ENCODE measurements at places on chromosomes 16 and 17.

DNA sequence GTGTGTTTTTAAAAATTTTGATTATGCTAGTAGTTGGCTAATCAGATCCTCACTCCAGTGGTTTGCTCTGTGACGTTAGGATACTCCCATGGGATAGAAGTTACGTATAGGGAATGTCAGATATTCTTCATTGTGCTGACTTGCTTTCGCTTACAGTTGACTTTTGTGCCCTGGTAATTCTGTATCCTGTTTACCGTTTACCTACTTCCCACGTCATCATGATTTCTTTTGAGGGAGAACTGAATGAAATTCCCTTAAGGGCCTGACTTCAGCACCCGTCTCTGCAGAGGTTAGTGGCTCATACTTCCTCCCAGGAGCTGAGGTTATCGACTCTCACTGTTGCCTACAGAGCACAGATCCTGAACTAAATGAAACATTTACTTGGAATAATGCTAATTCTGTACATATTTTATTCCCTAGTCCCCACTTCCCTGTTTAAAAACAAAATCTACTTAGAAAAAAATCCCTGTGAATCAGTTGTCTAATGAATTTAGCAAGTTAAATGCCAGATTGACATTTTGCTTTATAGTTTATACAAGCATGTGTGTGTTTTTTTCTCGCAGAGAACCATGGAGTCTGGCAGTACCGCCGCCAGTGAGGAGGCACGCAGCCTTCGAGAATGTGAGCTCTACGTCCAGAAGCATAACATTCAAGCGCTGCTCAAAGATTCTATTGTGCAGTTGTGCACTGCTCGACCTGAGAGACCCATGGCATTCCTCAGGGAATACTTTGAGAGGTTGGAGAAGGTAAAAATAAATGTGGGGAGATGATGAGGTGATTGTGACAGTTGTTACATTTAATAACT lies 2.8 kb downstream of the PRKAR1A start:
- no peak for DNase-seq

DNA sequence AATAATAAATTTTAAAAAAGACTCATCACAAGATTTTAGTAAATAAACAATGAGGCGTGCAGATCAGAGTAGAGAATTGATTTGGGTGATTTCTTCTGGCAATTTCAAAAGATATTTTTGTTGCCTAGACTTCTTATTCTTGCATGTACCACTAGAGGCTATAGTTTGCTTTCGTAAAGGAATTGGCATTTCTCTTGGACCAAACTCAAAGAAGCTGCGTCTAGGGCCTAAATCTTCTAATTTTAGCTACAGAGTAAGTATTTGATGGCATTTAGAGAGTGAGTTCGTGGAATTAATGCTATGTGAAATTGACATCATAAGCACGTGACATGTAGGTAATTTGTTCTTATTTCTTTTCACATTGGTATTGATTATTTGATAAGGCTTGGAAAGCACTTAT lies 24.4 kb upstream of the ABCC11 start:
- no peak for DNase-seq

DNA sequence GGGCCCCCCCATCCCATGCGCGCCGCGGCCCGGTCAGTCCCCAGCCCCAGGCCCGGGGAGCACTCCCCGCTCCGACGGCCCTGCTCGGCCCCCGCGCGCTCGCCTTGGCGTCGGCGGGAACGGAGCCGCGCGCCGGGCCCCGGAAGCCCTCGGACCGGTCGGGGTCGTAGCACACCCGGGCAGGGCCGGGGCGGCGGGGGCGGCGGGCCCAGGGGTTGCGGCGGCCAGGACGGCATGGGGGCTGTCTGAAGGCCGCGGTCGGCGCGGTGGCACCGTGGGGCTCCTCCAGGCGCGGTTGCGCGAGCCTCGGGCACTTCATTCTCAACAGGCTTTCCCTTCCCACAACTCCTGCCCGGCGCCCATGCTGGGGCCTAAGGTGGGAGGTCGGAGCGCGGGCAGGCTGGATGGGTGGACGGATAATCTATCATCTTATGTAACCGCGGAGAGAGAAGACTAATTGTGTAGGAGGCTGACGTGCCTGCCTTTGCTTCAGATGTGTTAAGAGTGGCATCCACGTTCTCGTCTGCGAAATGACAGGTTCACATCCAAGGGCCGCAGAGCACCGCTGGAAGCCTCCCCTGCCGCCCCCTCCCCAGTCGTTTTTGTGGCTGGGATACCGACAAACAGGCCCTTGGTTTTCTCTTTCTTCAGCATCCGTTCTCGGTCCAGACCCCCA lies 708 bp downstream of the BAIAP2 start:
- DNase-seq, result no peak

- DNase-seq, result no peak
Measured at GRCh38 chr17:13086142-13086769, 68.4 kb upstream of the ELAC2 start.

- DNase-seq, result no peak
Measured at GRCh38 chr16:73113336-73113735, 65.4 kb upstream of the ZFHX3 start.

GRCh38 chr17:79803997-79804855 lies 7.3 kb upstream of the CBX8 start:
- DNase-seq, result no peak

DNA sequence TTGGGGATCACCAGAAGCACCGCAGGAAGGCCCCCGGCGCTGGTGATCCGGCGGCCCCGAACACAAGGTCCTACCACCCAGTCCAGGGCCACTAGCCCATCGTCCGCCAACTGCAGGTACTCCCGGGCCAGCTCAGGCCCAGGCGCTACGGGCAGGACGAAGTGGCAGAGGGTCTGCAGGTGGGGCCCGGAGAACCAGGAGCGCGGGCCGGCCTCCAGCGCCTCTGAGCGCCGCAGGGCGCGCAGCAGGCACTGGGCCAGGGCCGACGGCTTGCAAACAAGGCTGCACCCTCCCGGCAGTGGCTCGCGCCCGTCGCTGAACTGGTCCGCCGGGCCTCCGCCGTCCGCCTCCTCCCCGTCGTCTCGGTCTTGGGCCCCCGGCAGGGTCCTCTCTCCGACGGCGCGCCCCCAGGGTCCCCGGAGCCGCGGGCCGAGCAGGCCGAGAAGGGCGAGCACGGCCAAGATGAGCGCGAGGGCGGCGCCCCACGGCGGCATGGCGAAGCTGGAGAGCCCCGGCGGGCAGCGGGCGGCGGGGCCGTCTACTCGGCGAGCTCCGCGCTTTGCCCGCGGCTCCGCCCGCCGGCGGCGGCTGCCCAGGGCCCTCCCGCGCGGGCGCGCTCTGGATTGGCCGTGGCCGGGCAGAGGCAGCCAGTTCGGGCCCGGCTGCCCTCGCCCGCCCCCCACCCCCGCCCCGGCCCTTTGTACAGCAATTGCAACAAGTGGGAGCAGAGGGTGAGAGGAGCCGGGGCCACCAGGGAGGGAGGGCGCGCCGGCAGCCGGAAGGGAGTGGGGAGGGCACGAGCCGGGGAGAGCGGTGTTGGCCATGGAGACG lies at the start of gene ABHD15:
TSS of gene ABHD15 (minus strand) at position 565 of the 831 bp plus-strand sequence. CDS start at position 494, 71 bp downstream.
- DNase-seq, result no peak

GRCh38 chr17:62805234-62805633 lies 2.9 kb downstream of the MARCHF10 start:
- no peak for DNase-seq

DNA sequence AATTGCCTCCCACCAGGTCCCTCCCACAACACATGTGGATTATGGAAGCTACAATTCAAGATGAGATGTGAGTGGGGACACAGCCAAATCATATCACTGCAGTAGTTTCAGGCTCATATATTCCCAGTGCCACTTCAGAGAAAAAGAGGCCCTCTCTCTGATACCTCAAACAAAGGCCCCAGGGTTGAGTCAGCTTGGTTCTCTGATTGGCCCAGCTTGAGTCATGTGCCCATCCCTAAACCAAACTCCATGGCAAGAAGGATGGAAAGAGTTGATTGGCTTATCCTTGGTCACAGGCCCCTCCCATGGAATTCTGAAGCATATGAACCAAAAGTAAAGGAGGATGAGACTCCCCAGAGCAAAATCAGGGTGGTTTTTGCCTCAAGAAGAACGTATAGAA lies 75.9 kb upstream of the IRX6 start:
- DNase-seq, result no peak

DNA sequence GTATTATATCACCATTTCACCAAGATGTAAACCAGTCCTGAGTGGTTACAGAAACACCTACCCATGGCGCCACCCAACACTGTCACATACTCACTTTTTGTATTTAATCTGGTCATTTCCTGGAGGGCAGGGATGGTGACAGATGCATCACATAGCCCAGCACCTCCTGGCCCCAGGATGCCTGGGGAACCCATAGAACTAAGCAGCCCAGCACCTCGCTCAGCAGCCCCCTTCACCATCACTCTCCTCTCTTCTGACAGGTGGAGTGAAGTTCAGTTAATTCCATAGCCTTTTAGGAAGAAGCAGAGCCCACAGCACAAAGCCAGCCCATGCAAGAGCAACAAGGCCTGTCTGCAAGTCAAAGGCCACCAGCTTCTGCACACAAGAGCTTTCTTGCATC lies 27.5 kb downstream of the MYLK3 start:
- no peak for DNase-seq

GRCh38 chr17:57916925-57917858 lies 38.0 kb downstream of the CUEDC1 start:
- DNase-seq, result no peak

DNA sequence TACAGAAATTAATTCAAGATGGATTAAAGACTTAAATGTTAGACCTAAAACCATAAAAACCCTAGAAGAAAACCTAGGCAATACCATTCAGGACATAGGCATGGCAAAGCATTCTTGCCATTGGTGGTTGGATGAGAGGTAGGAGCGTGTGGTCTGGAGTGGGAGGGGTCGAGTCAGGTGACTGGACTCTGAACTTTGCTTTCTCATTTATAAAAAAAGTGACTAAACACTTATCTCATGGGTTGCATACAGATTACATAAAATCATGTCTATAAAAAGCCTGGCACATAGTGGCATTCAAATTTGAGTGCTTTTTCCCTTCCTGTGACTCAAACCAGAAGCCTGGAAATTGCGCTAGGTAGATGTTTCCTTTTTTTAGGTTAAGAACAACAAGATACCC lies 159.7 kb upstream of the SHISA6 start:
- DNase-seq, result no peak

GRCh38 chr16:5502467-5502869 lies 404.9 kb upstream of the EEF2KMT start:
- DNase-seq, result no peak

DNA sequence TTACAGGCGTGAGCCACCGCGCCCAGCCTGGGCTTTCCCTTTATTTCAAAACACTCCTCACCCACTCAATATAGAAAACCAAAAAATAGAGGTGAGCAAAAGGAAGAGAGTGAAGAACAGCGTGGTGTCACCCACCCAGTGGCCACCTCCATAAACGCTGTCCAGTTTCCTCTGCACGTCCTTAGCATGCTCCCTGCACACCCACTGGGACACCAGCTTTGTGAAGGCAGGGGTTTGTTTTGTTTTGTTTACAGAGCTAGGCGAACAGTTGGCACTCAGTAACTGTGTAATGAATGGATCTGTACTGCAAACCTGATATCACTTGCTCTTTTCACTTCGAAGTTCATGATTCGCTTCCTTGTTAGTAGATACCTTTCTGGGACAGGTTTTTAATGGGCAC lies 73.0 kb downstream of the PRKCB start:
- DNase-seq, result no peak

DNA sequence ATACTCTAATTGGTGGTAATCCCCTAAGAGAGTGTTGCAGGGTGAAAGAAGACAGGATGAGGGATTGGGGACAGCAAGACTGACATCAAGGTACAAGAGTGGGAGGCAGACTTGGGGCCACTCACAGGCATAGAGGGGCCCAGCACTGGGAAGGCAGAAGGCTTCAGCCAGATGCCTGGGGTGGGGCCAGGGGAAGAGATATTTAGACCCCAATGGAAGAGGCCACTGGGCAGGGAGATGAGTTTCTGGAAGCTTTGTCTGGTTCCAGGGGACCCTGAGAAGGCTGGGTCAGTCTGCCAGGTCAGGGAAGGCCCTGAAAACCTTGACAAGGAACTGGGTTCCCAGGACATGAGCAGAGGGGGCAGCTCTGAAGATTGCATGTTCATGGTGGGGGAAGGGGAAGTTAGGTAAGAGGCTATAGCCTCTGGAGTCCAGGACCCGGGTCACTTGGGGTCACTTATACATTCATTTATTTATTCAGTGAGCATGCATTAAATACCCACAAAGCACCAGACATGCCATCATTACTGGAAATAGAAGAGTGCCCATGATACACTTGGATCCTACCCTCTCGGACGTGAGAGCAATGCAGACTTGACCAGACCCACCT lies 92.9 kb downstream of the TMEM132E start:
- no peak for DNase-seq

DNA sequence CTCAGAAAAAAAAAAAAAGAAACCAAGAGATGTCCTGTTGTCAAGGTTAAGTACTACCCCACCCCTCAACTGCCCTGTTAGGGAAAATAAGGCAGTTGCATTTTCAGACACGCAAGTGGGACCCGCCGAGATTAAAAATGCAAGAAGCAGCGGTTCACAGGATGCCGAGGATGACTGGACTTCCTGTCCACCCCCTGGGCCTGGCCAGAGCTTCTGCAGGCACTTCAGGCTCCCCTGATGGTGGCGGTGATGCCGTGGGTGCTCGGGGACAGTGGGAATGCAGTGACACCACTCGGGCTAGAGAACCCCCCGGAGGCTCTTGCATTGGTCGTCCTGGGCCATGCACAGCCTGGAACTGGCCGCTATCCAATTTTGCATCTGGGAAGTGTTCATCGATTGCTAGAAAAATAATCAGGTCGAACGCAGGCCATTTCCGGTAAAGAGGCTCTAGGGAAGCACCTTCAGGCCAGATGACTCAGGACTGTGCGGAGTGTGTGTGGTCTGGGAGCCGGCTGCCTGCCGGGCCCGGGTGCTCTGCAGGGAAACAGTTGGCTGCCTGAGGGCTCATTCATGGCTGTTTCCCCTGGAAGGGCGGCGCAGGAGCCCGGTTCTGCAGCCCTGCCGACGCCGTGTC lies 13.4 kb upstream of the CRISPLD2 start:
- DNase-seq, result no peak

DNA sequence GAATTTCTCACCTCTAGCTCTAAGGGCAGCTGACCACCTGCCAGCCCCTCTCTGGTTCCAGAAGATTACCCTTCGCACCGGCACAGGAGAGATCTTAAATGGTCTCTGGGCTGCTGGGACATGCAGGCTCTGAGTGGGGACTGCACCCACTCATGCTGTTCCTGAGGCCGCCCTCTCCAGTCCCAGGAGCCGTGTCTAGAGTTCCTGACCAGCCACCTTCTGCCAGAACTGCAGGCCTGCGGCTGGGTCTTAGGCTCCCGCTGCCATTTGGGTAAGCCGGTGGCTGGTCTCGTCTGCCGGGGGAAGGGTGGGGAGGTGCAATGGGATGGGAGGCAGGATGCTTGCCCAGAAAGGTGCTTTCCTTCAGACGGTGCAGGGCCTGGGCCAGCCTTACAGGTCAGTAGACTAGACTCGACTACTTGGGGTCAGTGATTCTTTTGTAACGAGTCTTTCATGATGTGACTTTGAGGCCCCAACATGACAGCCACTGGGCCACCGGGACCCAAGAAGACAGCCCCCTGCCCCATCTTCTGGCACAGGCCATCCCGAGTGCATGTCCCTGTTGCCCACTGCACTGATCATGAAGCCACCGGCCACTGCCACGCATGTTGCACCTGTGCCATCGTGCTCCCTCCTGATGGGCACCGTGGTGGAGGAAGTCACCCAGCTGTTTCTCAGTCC lies 26.4 kb downstream of the B9D1 start:
- no peak for DNase-seq

All from stimulated activated CD4-positive, alpha-beta T cell treated with anti-CD3 and anti-CD28 coated beads, TNF-alpha, amount 100 ng/mL, for 1 hour (primary cell).